GM23338 (cell line): ENCODE measurements at places on chromosomes 1 and 21. TPM values are rescaled to one million over a fixed set of nuclear protein-coding genes. Genes with fewer than 3 reads are reported as not detected.

The MCOLN3 gene
- total RNA-seq = 4.4 and 7.2 TPM in 2 replicates

The CELA2B gene
- total RNA-seq = not detected in 2 replicates

The RGS13 gene
- not detected in 2 replicates for total RNA-seq

The XKR8 gene
- 9.6 and 13.1 TPM in 2 replicates for total RNA-seq

GRCh38 chr1:25501235-25502058, 42.0 kb upstream of the LDLRAP1 start:
- H3K4me3 ChIP-seq = no peak overlapping the region
- peaks cover 6% of the 10 kb centered on the region; the same call in 1 of the 2 replicates for H3K36me3 ChIP-seq
- H3K27ac ChIP-seq = no peak overlapping the region
- peak; percentile 96 for DNase-seq
- peaks cover 29% of the 10 kb centered on the region for H3K4me1 ChIP-seq

DNA sequence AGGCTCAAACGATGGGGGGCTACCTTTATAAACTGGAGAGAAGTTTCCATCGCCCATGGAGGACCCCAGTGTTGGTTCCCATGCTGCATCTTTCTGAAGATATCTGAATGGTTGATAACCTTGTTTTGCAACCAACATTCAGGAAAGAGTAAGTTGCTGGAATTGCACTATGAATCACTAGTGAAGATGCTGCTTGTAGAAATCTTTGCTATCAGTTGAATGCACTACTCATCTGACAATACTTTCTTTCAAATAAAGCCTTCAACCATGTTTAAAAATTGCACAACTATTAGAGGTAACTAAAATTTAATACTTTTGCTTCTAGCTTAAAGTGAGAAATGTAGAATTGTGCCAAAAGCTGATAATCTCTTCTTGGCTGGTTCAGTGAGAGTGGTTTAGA, 86.8 kb upstream of the HIVEP3 start:
- H3K4me3 ChIP-seq = no peak overlapping the region
- no peak overlapping the region for H3K27ac ChIP-seq
- H3K27me3 ChIP-seq = no peaks in the 10 kb centered on the region
- no peak for DNase-seq

DNA sequence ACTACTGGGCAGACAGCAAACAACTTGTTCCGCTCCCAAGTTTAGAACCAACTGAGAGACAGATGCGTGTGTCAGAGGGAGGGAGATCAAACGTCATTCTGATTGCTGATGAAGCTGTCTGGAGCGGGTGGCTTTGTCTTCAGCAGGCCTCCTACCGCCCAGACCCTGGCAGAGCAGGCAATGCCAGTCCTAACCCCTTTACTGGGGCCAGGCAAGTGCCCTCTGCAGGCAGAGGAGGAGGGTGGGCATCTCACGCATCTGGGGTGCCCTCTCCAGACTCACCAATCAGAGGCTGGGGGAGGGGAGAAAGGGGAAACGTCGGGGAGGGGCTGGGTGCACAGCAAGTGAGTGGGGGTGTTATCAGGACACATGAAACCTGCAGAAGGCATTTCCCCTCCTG, 126.6 kb downstream of the ACTL8 start:
- no peak overlapping the region for H3K4me3 ChIP-seq
- DNase-seq = no peak
- no peaks in the 10 kb centered on the region for H3K4me1 ChIP-seq
- H3K27me3 ChIP-seq = no peaks in the 10 kb centered on the region
- H3K36me3 ChIP-seq = no peaks in the 10 kb centered on the region

- peak; percentile 69 for DNase-seq
- H3K27ac ChIP-seq = peak overlapping the region; percentile 78
- no peak overlapping the region for H3K4me3 ChIP-seq
- no peaks in the 10 kb centered on the region for H3K27me3 ChIP-seq
Observed at GRCh38 chr1:89932598-89933364, 62.1 kb upstream of the ZNF326 start.

DNA sequence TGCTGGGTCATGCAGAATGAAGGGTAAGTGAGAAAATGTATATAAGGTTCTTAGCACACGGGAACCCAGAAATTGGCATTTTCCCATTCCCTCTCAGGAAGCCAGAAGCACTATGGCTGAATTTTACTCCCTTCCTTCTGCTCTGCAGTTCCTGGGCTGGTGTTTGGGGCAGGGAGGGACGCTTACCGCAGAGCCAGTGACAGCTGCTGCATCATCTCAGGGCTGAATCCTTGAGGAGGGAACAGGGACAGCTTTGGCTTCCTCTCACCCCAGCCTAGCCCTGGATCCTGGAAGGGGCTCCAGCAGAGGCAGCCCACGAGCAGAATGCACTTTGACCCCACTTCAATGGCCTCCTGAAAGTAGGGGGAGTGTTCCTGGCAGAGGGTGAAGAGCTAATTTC, 12.0 kb downstream of the PLA2G2D start:
- DNase-seq = no peak
- H3K27me3 ChIP-seq = no peaks in the 10 kb centered on the region
- no peak overlapping the region for H3K27ac ChIP-seq
- no peak overlapping the region for H3K4me3 ChIP-seq
- H3K36me3 ChIP-seq = no peaks in the 10 kb centered on the region
- no peaks in the 10 kb centered on the region; the same call in 1 of the 2 replicates for H3K4me1 ChIP-seq

- H3K27ac ChIP-seq = no peak overlapping the region
- no peaks in the 10 kb centered on the region for H3K36me3 ChIP-seq
- H3K4me1 ChIP-seq = peaks cover 3% of the 10 kb centered on the region
- peak; percentile 63 for DNase-seq
Observed at GRCh38 chr1:180954005-180954800, 41.5 kb downstream of the KIAA1614 start.

DNA sequence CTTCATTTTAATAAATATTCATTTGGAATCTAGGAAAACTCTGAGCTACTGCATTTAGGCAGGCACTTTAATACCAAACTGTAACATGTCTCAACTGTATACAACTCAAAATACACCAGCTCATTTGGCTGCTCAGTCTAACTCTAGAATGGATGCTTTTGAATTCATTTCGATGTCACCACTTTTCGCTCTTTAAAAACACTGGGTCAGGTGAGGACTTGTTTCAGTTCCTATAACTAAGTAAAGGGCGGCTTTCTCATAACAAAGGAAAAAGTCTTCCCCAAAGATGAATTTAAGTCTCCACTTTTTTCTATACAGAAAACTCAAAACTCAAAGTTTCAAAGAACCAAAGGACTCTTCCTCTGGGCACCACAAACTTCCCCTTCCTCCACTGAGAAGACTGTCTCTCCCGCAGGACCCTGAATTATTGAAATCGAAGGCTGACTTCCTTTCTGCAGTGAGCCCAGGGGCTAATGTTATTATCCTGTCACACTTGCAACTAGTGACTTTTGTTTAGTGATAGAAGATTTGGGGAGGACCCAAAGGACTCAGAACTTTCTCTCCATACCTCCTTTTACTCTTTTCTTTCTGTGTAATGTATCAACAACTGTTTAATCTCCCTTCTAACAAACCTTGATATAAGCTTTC, 9.7 kb upstream of the DHX9 start:
- H3K4me1 ChIP-seq = no peaks in the 10 kb centered on the region
- H3K36me3 ChIP-seq = no peaks in the 10 kb centered on the region
- DNase-seq = no peak
- H3K27me3 ChIP-seq = no peaks in the 10 kb centered on the region
- H3K27ac ChIP-seq = no peak overlapping the region
- H3K4me3 ChIP-seq = no peak overlapping the region

DNA sequence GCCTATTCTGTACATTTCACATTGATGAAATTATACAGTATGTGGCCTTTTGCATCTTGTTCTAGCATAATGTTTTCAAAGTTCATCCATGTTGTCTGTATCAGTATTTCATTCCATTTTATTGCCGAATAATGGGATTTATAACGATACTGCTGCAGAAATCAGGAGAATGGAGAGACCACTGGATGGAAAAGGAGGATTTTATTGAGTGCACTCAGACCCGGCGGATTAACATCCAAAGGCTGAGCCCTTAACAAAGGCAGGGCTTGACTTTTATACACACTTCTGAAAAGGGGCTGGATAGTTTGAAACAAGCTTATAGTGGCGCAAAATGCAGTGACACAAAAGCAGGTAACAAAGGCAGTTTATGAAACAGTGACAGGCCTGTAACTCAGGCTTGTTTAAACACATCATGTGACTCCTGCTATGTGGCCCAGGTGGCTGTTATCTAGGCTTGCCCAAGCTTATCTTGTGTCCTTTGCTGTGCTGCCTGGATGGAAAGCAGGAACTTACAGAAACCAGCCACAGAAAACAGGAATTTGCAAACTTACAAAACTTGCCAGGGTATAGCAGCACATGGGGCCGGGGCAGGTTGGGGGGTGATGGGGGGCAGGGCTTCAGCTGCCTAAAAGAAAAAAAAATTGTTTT, 32.8 kb upstream of the KCNJ15 start:
- peak; percentile 60 for DNase-seq
- peaks cover 16% of the 10 kb centered on the region for H3K36me3 ChIP-seq
- no peaks in the 10 kb centered on the region for H3K27me3 ChIP-seq
- H3K4me1 ChIP-seq = no peaks in the 10 kb centered on the region
